HFFc6 (cell line): ENCODE measurements at places on chromosomes 1 and 21. TPM values are rescaled to one million over a fixed set of nuclear protein-coding genes. Genes with fewer than 3 reads are reported as not detected.

GRCh38 chr21:17903029-17903806 lies 84.1 kb upstream of the C21orf91 start:
- H3K27ac ChIP-seq: no peak overlapping the region
- H3K4me3 ChIP-seq: no peak overlapping the region
- peaks cover 5% of the 10 kb centered on the region for H3K27me3 ChIP-seq
- peak; percentile 32 for DNase-seq

DNA sequence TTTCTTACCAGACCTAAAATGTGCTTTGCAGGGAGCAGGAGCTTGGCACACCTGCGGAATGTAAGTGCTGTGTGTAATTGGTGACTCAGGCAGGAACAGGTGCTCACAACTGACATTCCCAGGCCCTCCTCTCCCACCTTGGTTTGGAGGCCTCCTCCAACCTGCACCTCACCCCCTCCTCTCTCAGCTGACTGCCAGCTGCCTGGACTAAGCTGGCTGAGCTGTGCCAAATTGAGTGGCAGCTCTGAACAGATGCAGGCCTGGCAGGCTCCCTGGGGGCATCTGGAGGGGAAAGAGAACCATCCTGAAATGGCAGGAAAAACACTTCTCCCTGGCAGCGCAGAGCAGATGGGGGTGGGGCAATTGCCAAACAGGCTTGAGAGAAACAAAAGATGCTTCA lies 91.7 kb upstream of the PGBD5 start:
- no peaks in the 10 kb centered on the region for H3K36me3 ChIP-seq
- no peaks in the 10 kb centered on the region for H3K4me1 ChIP-seq
- no peaks in the 10 kb centered on the region; the same call in 1 of the 2 replicates for H3K27me3 ChIP-seq
- H3K27ac ChIP-seq: no peak overlapping the region

- peaks cover 2% of the 10 kb centered on the region; the same call in 1 of the 2 replicates for H3K27me3 ChIP-seq
- H3K4me1 ChIP-seq: no peaks in the 10 kb centered on the region
- no peak for DNase-seq
- no peak overlapping the region for H3K27ac ChIP-seq
These were observed 26.3 kb upstream of the KIAA0040 start for GRCh38 chr1:175218786-175219434.

GRCh38 chr21:31658053-31658452 lies 1.4 kb upstream of the SOD1 start:
- H3K27ac ChIP-seq: no peak overlapping the region
- H3K36me3 ChIP-seq: peaks cover 15% of the 10 kb centered on the region
- H3K4me3 ChIP-seq: 0 out of 2 replicates have a peak overlapping the region, but pooled peaks have one; percentile 5
- peaks cover 39% of the 10 kb centered on the region for H3K4me1 ChIP-seq

- H3K27me3 ChIP-seq: peaks cover 7% of the 10 kb centered on the region
- H3K36me3 ChIP-seq: no peaks in the 10 kb centered on the region
- no peak for DNase-seq
- H3K27ac ChIP-seq: no peak overlapping the region
These were observed 7.3 kb downstream of the SYTL1 start for GRCh38 chr1:27348861-27349783.

- no peak overlapping the region for H3K4me3 ChIP-seq
- no peak overlapping the region for H3K27ac ChIP-seq
- no peaks in the 10 kb centered on the region for H3K4me1 ChIP-seq
- no peak for DNase-seq
These were observed 45.1 kb downstream of the ERI3 start for GRCh38 chr1:44310006-44310405.

- no peaks in the 10 kb centered on the region for H3K4me1 ChIP-seq
- DNase-seq: no peak
- no peaks in the 10 kb centered on the region; the same call in 1 of the 2 replicates for H3K27me3 ChIP-seq
- H3K27ac ChIP-seq: no peak overlapping the region
- H3K36me3 ChIP-seq: 0 out of 2 replicates have a peak, but pooled peaks cover 4% of the 10 kb centered on the region
These were observed 49.7 kb upstream of the KIF26B start for GRCh38 chr1:245105042-245105441.

DNA sequence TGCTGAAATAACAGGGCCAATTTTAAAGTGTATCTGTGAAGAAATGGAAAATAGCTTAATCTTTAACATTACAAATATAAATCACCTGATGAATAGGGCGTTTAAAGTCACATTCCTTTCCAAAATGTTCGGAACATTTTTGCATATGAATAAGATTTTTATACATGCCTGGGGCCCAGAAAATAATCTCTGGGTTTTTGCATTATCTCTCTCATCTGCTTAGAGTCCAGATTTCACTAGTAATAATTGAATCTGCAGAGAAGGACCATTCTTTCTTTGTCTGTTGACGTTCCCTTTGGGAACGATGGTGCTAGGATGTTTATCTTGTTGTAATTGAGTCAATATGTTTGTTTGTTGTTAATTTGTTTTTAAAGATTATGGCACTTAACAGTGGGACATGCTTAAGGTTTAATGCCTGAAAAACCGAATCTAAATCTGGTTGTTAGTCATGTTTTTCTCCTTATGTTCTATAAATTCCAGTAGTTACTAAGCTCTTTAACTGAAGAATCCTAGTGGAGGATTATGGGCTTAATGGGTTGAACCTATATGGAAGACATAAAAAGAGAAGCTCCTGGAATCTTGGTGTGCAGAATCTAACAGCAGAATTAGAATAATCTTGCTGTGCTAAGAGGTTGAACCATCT lies 140.6 kb downstream of the VPS13D start:
- H3K27me3 ChIP-seq: no peaks in the 10 kb centered on the region; the same call in 1 of the 2 replicates
- peaks cover 10% of the 10 kb centered on the region for H3K36me3 ChIP-seq
- no peak overlapping the region for H3K4me3 ChIP-seq
- H3K4me1 ChIP-seq: no peaks in the 10 kb centered on the region
- no peak overlapping the region for H3K27ac ChIP-seq
- no peak for DNase-seq

DNA sequence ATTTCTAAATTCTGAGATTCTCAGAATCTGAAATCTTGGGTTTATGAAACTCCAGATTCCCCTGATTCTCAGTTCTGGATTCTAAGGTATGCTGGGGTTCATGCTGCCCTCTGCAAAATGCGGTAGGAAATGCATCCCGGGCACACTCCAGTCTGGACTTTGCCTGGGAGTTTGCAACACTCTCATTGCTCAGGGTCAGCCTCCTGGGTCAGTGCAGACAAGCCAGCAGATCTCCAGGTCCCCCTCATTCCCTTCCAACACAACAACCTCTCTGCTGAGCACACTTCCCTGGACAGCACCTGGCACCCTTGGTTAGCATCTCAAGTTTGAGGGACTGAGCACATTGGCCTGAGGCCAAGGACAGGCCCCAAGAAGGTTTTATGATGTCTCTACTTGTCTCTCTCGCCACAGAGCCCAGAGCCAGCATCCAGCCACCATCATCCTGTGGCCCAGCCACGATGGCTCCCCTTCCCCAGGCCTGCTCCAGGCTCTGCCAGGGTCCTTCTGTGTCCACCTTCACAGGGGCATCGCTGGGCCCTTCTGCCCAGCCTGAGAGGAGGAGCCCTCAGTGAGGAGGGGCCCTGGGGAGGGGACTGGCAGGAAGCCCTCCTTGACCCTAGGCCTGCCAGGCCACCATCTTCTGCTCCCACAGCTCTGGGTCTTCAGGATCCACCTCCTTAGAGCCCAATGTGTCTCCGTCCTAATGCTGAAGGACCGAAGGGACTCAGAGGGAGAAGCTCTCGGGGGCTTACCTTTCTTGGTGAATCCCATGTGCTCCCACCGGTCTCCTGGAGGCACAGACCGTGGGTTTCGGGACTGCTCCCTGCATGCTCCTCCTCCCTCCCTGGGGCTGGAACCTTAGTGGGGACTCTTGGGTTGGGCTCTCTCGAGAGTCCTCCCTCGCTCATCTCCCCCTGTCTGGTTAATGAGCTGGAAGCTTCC lies 550.7 kb downstream of the PTPRU start:
- H3K36me3 ChIP-seq: no peaks in the 10 kb centered on the region
- peaks cover 5% of the 10 kb centered on the region; the same call in 1 of the 2 replicates for H3K27me3 ChIP-seq
- H3K4me3 ChIP-seq: no peak overlapping the region
- H3K4me1 ChIP-seq: no peaks in the 10 kb centered on the region
- no peak overlapping the region for H3K27ac ChIP-seq

DNA sequence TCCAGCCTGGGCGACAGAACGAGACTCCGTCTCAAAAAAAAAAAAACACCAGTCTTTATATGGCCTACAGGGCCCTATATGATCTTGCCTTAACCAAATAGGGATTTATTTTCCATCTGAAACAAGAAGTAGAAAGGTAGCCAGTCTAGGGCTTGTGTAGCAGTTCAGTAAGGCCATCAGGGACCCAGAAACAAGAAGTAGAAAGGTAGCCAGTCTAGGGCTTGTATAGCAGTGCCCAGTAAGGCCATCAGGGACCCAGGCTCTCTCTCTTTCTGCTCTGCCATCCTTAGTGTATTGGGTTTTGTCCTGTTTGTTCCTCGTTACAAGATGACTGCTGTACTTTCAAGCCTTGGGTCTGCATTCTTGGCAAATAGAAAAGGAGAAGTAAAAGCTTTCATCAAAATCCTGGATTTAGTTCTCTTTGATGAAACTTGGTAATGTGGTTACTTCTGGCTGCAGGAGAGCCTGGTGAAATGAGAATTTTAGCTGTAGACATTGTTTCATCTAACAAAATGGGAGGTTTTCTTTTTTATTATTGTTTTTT lies 46.1 kb downstream of the PKN2 start:
- H3K27ac ChIP-seq: peak overlapping the region; percentile 70
- H3K4me1 ChIP-seq: peaks cover 52% of the 10 kb centered on the region
- H3K36me3 ChIP-seq: no peaks in the 10 kb centered on the region; the same call in 1 of the 2 replicates
- H3K27me3 ChIP-seq: no peaks in the 10 kb centered on the region; the same call in none of the 2 replicates
- H3K4me3 ChIP-seq: peak overlapping the region; percentile 88; the same call in 1 of the 2 replicates

- no peak overlapping the region for H3K27ac ChIP-seq
- peaks cover 46% of the 10 kb centered on the region for H3K4me1 ChIP-seq
- DNase-seq: no peak
- no peak overlapping the region for H3K4me3 ChIP-seq
- H3K36me3 ChIP-seq: no peaks in the 10 kb centered on the region
These were observed 225.7 kb downstream of the TOMM20 start for GRCh38 chr1:234902774-234903547.

DNA sequence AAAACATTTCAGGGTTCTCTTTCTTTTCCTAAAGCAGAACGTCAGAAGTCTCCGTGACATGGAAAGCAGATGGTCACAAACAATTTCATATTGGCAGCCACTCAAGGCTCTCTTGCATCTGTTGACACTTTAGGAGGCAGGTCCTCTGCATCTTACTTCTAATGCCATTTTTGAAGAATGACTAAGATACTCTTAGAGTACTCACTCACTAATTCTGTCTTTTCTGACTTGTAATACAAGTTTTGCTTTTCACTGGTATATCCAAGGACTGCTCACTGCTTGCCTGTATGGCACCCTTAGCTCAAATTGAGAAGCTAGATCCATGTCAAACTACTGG lies 68.3 kb downstream of the PRRX1 start:
- peak; percentile 55 for DNase-seq
- peaks cover 91% of the 10 kb centered on the region for H3K36me3 ChIP-seq
- peaks cover 75% of the 10 kb centered on the region for H3K4me1 ChIP-seq
- H3K4me3 ChIP-seq: no peak overlapping the region

DNA sequence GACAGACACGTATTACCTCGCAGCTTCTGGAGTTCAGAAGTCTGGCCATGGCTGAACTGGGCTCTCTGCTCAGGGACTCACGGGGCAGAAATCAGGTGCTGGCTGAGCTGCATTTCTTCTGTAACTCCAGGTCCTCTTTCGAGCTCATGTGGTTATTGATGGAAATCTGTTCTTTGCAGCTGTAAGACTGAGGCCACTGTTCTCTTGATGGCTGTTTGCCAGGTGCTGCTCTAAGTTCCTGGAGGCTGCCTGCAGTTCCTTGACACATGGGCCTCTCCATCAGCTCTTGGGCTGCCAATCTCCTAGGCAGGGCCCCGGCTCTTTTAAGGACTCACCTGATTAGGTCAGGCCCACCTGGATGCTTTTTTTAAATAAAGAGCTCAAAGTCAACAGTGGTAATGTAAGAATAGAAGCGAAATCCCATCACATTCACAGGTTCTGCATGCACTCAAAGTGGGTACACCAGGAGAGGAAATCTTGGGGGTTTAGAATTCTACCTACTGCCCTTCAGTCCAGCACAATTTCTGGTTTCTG lies 139.1 kb downstream of the KAZN start:
- peaks cover 30% of the 10 kb centered on the region for H3K4me1 ChIP-seq
- no peak overlapping the region for H3K4me3 ChIP-seq
- H3K36me3 ChIP-seq: no peaks in the 10 kb centered on the region; the same call in 1 of the 2 replicates

GRCh38 chr1:205532996-205533735 lies 28.7 kb downstream of the CDK18 start:
- no peak overlapping the region for H3K4me3 ChIP-seq
- no peak for DNase-seq
- peaks cover 16% of the 10 kb centered on the region for H3K27me3 ChIP-seq

DNA sequence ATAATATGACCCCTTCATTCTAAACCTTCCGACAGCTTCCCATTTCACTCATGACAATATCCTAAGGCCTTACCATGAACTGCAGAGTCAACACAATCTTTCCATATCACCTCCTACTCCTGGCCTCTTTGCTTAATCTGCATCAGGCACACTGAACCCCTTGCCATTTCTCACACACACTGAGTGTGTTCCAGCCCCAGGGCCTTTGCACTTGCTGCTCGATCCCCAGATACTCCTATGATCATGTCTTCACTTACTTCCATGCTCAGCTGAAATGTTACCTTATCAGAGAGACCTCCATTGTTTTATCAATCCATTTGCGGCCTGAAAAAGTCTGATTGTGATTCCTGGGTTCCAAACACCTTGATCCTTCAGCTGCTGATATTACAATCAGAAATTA lies 47.0 kb downstream of the ETS2 start:
- no peak for DNase-seq
- H3K27ac ChIP-seq: no peak overlapping the region
- peaks cover 18% of the 10 kb centered on the region for H3K27me3 ChIP-seq
- H3K4me1 ChIP-seq: peaks cover 23% of the 10 kb centered on the region
- no peaks in the 10 kb centered on the region; the same call in 1 of the 2 replicates for H3K36me3 ChIP-seq

PGLYRP4 gene
- not detected in 3 replicates for total RNA-seq

SLAMF8 gene
- 0.14 to 0.67 TPM (median 0.36 TPM) in 3 replicates for total RNA-seq

SPRR5 gene
- not detected in 3 replicates for total RNA-seq

CD52 gene
- total RNA-seq: not detected in 2 replicates

TNFSF4 gene
- total RNA-seq: 0.75 to 2.6 TPM (median 1.0 TPM) in 3 replicates

CELA3B gene
- not detected in 3 replicates for total RNA-seq

TM2D1 gene
- 40.7 to 53.4 TPM (median 49.3 TPM) in 3 replicates for total RNA-seq
